ENCODE measurements at places on chromosomes 5 and 9.

DNA sequence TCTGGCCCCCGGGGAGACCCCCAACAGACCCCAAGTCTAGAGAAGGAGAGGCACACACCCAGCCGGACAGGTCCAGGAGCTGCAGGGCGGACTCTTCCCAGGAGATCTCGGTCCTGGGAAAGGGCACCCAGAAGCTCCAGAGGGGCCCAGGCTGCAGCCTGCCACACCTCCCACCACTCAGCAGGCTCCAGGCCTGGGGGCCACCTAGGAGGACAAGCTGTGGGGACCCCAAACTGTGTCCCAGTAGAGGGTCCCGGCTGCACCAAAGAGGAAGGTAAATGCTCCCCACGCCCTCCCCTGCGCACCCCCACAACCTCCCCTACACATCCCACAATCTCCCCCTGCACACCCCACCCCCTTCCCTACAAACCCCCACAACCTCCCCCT, 48.5 kb downstream of the PLEKHG4B start:
- no peak for DNase-seq

DNA sequence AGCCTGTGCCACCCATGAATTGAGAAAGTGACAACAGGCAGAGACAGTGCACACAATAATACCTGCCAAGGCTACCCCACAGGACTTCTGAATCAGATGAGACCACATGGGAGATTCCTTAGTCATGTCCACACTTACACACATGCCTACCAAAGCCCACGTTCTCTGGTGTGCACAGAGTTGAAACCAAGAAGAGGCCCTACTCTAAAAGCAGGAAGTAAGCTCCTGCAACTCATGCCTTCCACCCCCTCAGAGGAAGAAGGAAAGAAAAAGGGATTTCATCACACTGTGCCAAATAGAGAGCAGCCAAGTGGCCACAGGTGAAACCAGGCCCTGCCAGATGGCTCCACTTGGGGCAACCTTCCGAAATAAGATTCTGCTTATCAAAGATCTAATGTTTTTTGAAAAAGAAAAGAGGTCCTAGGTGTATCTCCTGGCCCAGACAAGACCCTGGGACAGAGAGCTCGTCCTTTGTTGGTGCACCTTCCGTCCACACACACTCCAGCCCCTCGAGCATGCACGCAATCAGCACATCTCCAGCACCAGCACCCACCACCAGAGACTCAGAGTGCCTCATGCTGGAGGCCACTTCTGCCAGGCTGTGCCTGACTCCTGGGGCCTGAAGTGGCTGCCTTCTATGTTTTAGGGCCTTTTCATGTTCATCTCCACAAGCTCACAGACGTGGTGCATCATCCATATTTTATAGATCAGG, 114.6 kb upstream of the SPOCK1 start:
- no peak for DNase-seq

GRCh38 chr5:112397690-112398089, 21.4 kb downstream of the EPB41L4A start:
- DNase-seq, result no peak

- no peak for DNase-seq
Measured at GRCh38 chr9:92164490-92164889, 49.3 kb upstream of the SPTLC1 start.

- no peak for DNase-seq
Measured at GRCh38 chr5:68086857-68087256, 128.7 kb upstream of the PIK3R1 start.

DNA sequence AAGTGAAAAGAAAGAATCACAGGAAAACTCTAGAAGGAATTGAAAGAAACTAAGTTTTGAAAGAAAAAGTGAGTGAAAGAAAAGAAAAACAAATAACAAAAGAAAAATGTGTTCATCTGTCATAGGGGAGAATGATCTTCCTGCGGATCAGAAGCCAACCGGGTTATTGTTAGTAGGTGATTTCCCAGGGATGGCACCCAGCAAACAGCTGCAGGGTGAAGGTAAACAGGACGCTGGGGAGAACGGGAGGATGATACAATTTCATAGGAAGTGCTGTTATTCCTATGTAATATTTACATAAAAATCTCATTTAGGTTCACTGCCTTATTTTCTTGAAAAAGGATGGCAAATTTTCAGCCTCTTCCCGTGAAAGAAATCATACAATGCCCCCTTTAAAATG, 72.4 kb upstream of the LHFPL2 start:
- DNase-seq, result no peak

GRCh38 chr5:108728566-108729241, 19.0 kb upstream of the FER start:
- DNase-seq, result no peak

DNA sequence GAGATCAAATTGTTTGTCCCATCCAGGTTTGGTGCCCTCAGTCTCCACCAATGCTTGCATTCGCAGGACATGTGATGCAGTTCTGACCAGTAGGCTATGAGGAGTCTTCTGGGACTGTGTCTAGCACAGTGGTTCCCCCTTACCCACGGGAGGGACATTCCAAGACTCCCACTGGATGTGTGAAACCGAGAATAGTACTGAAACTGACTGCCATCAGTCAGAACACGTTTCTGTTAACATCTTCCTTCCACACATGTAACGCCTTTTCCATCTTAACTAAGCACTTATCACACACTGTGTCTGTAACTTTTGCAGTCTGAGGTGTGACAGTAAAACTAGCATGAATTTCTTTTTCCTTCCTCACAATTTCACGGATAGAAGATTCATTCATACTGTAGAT, 74.7 kb downstream of the PTTG1 start:
- DNase-seq, result no peak

GRCh38 chr9:131731644-131732043, 8.2 kb downstream of the RAPGEF1 start:
- DNase-seq, result no peak

All from GM19239 (cell line).